ENCODE measurements at places on chromosomes 2 and 18.
A peak's percentile ranks its signal among the peaks of the same experiment; 100 is the strongest.

DNA sequence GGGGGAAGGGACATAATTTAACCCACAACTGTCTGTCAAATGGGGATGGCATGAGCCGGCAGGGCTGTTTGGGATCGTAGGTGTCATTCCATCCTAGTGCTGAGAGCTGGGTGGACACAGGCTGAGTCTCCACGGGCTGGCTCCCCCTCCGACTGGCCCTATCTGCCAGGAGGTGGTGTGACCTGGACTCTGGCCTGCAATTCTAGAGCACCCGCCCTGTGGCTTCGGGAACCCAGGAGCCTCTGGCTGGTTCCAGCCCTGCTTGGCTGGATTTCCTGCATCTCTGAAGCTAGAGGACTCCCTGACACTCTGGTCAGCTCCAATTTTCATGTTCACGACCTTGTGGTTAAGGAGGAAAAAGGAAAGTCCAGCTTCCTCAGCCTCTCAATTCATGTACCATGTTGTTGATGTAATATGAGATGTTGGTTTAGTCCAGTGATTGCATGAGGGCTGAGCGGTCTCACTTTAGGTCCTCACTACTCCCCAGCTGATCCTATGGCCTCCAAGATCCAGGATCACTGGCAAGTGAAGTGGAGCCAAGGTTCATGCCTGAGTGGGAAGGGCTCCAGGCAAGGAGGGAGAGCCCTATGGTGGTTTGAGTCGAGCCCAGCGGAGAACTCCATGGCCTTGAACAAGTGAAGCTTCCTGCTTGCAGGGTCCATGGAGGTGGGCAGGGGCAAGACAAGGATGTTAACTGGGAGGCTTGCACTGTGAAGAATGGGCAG lies 169.1 kb downstream of the NDUFA10 start:
- no peak for DNase-seq

- DNase-seq: no peak
These were observed 46.7 kb downstream of the GPC1 start for GRCh38 chr2:240482141-240482540.

- no peak for DNase-seq
These were observed 78.6 kb upstream of the CSRNP3 start for GRCh38 chr2:165390875-165391274.

DNA sequence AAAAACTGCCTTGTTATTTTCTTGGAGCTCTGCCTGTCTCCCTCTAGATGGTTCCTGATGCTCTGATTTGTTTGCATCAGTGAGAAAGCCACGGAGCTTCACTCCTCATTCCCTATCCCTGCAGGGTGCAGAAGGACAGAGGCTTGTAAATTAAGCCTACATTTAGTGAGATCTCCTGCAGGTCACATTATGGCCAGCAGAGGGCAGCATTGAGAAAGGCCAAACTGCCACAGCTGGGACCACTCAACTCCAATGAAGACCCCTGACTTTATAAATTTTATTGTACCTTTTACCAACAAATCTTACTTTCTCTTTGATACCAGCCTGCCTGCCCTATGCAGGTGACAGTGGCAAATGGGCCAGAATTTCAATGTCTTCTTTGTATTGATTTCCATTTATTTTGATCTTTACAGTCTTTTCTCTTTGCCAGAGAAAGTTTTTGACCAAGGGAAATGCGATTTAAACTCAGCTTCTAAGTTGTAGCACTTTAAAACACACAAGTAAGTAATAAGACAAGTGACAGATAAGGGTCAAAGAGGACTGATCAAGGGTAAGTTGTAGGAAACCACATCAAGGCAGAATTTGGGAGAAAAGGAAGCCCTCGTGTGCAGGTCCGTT lies 1029.1 kb upstream of the KLHL29 start:
- peak; percentile 7 for DNase-seq

DNA sequence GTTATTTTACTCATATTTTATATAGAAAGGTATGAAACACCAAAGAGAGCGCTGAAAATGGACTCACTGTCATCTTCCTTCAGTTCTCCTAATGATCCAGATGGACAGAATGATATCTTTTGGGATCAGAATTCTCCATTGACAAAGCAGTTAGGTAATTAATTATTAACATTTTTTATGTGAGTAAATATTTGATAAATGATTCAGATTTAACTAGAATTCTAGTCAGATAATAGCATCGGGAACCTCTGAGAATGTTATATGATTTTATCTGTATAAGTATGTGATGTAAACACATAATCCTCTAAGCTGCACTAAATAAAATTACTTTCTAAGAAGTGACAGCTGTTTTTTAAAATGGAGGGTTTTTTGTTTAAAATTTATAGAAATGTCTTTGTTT lies 2.0 kb downstream of the ETAA1 start:
- DNase-seq: no peak

DNA sequence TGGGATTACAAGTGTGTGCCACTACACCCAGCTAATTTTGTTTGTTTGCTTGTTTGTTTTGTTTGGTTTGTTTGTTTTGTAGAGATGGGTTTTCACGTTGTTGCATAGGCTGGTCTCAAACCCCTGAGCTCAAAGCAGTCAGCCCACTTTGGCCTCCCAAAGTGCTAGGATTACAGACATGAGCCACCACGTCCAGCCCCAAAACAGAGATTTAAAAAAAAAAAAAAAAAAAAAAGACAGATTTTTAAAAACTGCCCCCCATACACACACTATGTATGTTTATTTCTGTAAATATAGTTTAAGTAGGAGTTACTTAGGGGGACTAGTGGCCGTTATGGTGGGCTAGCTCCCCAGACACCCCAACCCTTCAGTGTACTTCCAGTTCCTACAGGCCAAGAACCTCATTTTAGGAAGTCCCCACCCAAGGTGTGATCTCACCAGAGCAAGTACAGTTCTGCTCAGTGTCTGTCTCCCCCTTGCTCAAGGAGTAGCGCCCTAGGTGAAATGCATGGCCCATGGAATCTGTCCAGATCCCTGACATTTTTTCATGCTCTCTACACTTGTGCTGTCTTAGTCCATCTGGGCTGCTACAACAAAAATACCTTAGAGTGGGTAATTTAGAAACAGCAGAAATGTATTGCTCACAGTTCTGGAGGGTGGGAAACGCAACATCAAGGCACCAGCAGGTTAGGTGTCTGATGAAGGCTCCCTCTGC lies 1.6 kb upstream of the TMBIM1 start:
- no peak for DNase-seq

- no peak for DNase-seq
These were observed 3.6 kb downstream of the ZNF516 start for GRCh38 chr18:76491473-76491775.

DNA sequence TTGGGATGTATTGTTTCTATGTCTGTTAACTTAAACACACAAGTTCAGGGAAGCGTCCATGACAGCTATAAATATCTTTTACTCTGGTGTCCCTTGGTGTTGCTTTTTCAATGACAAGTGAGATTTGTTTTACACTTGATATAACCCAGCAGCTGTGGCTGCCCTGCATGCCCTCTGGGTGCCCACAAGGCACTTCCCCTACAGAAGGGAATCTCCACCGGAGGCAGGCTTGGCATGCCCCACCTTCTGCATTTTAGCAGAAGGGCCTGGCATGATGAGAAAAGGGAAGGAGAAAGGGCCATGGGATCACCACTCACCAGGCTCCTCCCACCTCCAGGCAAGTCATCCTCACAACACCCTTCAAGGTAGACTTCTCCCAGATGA lies 68.7 kb downstream of the TMEM247 start:
- no peak for DNase-seq

DNA sequence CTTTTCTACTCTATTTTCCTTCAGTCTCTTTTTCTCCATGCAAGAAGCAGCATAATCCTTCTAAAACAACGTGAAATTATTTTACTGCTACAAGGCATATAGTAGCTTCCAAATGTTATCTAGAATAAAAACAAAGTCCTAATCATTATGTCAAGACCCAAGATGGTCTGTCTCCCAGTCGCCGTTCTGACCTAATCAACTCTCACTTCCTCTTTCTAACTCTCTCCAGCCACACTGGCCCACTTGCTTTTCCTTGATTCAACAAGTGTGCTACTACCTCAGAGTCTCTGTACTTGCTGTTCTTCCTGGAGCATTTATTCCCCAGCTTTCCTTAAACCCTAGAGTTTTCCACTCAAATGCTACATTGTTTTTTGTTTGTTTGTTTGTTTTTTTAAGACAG lies 1491.2 kb downstream of the LRP1B start:
- no peak for DNase-seq

DNA sequence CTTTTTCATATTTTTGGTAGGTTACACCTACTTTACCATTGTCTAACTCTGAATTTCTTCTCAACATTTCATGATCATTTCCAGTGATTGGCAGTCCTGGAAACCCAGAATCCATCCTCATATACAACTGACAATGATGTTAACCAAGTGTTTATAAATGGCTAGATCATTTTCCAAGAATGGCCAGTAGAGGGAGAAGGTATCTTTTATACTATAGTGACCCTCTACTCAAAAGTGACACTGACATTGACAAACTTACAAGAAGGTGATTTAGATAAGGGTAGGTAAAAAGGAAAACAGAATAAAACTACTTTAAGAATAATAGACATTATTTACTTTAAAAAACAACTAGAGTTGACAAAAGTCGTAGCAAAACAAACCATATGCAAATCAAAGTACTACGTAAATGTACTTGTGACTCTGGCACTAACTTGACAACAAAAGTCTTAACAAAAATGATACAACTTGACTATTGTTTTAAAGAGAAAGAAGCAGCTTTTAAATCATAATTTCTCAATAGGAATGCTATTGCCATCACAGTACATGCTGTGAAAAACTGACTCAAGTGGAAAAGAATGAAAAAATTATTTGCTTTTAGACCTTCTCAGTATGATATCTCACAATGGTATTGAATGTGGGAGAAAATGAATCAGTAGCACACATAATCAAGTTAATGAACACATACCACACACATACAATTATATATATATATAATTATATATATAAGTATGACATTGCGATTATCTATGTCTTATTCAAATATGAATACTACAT lies 76.6 kb upstream of the GRB14 start:
- no peak for DNase-seq

- DNase-seq: no peak
These were observed 5.2 kb upstream of the KLF11 start for GRCh38 chr2:10038123-10038522.

DNA sequence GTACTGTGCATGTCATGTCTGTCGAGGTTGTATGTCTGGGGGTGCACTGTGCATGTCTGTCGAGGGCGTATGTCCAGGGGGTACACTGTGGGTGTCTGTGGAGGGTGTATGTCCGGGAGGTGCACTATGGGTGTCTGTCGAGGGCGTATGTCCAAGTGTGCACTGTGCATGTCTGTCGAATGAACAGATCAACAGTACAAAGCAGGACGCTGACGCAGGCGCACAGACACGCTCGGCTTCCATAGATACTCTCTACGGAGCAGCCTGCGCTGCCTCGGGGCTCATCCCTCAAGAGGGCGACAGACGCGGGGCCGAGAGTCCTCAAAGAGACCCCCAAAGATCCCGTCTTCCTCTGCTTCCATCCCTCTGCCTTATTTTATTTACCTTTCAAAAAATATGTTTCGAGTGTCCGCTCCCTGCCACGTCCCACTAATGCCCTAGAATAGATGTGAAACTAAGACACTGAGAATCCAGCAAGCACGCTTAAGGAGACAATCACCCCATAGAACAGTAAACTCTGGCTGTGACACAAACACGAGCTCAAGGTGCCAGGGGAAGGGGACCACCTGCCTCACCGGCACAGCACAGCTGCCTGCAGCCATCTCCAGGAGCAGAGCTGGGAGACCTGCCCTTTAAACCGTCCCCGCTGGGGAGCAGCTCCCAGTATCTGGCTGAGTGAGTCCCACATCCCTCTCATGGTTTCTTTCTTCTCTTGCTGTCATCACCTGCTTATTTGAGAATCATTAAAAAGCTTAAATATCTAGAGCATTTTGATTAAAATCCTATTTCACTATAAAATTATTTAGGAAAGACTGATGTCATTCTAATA lies 250.5 kb upstream of the MYT1L start:
- no peak for DNase-seq

GRCh38 chr2:207341804-207342203 lies 176.1 kb upstream of the KLF7 start:
- DNase-seq: no peak

DNA sequence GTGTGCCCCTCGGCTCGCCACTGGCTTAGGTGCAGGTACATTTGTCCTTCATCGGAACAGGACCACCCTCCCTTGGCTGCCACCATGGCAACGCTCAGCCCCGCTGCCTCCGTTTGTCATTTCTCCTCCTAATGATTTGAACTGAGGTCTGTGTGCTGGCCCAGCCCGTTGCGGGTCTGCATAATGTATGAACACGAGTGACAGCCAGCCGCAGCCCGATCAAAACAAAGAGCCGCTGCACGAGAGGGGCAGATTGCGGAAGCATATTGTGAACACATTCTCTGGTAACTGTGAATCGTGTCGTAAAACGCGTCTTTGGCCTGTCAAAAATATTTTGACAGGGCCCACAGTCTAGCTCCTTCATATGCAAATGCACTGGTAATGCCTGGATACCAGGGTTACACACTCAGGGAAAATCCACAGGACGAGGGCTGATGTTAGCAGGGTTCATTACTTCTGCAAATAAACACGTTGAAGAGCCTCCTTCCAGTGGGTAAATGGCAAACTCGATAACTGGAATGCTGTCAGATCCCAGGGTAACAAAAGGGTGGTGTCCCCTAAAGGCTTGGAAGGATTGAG lies 137.0 kb downstream of the AGAP1 start:
- DNase-seq: no peak

DNA sequence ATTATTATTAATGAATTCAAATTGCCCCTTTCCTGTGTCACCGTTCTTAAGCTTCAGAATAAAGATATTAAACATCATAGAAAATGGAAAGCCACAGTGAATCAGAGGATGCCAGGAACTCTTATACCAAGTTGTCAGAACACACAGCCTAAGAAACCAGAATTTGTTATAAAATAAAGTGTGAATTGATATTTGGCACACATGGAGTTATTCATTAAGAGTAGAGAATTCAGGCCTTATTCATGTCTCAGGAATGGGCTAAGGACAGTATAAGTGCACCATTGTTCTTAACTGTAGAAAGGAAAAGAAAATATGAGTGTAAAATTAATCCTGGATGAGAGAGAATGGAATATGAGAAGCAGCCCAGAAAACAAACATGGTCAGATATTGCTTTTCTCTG lies 86.7 kb upstream of the ATP8B1 start:
- no peak for DNase-seq
